Activated gamma-delta T cell treated with anti-CD3 and anti-CD28 coated beads, Interleukin-2, amount 50 U/mL, for 16 hours (primary cell): ENCODE measurements at places on chromosomes 4 and X.

GRCh38 chr4:151459375-151459774 lies 50.4 kb downstream of the FHIP1A start:
- DNase-seq: no peak

DNA sequence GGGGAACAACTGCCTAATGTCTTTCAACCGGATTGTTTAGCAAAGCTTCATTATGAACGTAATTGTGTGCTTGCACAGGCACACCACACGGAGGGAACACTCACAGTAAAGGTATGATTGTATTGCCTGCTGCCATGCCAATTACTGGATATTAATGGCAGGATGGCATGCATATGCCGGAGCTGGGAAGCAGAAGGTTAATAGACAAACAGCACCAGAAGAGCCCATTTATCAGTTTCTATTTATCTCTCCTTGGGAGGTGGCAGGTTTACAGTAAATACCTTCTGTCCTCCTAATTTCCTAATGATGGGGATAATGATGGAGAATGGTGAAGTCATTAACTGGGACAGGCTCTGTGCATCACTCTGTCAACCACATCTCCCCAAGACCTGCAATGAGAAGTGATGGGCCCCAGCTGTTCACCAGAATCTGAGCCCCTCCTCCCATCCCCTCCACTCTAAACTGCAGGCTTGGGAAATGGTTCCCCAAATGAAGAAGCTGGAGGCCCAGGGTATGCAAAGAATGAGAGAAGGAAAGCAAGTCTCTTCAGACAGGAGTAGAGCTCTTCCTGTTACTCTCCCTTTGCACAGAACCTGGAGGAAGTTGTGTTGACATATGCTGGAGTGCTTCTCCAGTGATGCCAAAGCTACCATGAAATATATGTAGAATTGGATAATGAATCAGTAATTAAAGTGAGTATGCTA lies 160.8 kb downstream of the NAA11 start:
- DNase-seq: no peak

DNA sequence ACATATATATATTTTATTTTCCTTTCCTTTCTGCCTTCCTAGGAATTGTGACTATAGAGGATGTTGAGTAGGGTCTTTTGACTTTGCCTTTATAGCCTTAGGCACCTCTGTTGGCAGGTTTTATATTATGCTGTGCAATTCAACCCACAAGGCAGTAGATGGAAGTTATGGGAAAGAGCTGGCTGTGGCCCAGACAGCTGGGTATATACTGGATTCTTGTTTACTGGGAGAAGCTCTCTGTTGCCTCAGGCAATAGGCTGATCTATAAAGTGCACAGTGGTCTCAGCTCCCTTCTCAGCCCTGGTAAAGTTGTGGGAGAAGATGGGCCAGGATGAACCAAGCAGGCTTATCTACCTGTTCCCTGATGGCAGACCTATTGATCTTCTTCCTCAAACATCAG lies 342.0 kb downstream of the GBA3 start:
- DNase-seq: no peak

DNA sequence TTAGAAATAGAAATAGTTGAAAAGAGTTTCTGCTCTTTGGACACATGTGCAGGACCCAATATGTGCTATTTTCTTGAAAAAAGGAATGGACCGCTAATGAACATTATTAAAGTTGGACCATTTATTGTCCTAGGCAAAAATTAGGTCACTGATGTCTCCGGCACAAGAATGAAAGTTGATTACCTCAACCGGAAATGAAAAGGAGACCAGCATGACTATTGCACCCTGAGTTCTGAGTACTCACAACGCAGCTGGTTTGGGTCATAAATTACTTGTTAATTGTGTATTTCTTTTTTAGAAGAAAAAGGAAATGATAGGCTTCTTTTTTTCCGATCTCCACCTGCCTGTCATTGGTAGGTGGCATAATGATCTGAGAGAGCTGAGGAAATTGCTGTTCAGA lies 232.7 kb downstream of the ARHGAP24 start:
- DNase-seq: no peak

DNA sequence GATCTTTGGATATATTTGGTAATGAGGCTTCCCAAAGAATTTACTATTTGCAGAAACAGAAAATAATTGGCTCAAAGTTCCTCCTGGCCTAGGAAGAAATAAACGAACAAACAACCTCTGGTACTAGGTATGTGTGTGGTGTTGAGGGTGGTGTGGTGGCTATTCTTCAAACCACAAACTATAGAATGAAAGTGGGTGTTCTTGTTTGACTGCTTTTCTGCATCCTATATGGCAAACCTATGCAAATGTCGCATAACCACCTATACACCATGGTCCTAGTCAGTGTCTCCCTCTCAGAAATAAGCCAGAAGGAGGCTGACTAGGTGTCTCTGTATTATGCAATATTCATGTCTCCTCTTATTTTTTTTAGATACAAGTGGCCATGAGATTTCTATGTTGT lies 106.6 kb upstream of the PCDH18 start:
- no peak for DNase-seq
